Stimulated activated CD4-positive, alpha-beta T cell treated with anti-CD3 and anti-CD28 coated beads, Interleukin-12 subunit alpha, Interleukin-12 subunit beta, amount 100 ng/mL, for 4 hours (primary cell): ENCODE measurements at places on chromosomes 3 and 15.

DNA sequence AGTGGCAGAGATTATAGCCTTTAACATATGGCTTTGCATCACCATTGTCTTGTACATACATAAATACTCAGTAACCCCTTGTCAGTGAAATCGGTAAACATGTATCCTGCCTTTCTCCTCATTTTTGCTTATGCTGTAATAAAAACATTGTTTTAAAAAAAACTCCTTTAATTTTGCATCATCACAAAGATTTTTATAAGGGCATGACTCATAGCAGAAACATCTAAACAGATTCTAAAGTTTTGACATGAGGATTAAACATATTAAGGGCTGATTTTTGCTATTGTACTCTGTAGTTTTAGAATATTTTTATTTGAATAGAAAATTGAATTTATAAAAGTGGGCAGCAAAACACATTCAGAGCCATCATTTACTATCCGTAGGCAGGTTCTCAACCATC is 275.9 kb downstream of the ZIC4 start:
- no peak for DNase-seq

GRCh38 chr3:1348547-1348946 is 255.7 kb downstream of the CNTN6 start:
- DNase-seq = no peak

DNA sequence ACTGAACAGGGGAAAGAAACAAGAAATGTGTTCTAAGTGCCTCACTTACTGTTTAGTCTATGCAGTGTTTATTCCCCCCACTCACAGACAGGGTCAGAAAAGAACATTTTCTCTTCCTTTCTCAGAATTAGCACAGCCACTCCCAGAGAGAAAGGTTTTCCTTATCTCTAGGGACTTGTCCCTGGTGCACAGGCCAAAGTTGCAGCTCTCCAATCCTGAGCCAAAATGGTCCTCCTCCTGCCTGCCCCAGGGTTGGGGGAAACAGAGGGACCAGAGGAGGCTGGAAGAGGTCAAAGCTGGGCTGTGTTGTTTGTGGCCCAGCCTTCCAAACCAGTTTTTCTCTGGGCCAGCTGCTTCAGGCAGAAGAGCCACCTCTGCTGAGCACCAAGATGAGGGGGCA is 12.0 kb downstream of the RAB6B start:
- DNase-seq = no peak

- peak; percentile 17 for DNase-seq
These were observed 325 bp downstream of the ALCAM start for GRCh38 chr3:105367063-105367405.

GRCh38 chr15:60634815-60635214 is 155.9 kb upstream of the ICE2 start:
- no peak for DNase-seq

- no peak for DNase-seq
These were observed 129.7 kb upstream of the CDIN1 start for GRCh38 chr15:36449662-36450145.

GRCh38 chr15:30065025-30065801 is 17.5 kb upstream of the GOLGA8J start:
- DNase-seq = no peak

GRCh38 chr15:63918901-63919348 is 85.2 kb upstream of the HERC1 start:
- no peak for DNase-seq

DNA sequence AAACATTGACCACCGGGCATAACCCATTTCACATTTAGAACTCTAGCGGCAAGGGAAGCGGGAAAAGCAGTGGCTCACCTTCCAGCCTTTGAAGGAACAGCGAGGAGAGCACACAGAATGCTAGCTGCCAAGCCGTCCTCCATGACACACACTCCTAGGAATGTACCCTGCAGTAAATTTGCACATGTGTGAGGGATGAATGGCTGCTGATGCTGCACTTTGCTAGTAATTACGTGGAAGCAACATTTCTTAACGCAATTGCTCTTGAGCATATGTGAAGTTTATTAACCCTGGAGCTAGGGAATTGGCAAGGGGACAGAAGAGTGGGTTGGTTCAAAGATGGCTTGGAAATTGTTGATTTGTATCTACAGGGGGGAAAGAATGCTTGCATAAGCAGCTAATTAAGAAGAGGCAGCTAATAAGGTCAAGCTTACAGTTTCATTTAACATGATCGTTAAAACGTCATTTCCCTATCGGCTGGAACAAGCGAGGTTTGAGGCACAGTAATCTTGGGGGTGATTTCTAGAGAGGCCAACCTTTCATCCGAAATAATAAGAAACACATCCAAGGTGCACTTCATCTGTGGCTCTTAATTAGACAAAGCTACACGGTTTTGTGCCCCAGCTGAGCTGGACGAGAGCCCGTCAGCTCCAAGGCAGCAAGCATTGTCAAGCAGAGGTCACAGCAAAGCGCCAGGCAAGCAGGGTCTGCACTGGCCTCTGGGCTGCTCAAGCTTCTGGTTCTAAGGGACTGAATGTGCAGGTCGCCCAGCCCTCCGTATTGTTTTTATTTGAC is 123.4 kb downstream of the CHSY1 start:
- DNase-seq = no peak

- no peak for DNase-seq
These were observed 267 bp upstream of the CFAP92 start for GRCh38 chr3:128994173-128994512.

GRCh38 chr3:101591071-101591470 is 17.1 kb downstream of the PCNP start:
- DNase-seq = no peak

GRCh38 chr3:110199588-110199943 is 862.2 kb upstream of the DPPA4 start:
- DNase-seq = no peak

GRCh38 chr3:111373861-111374260 is 168.1 kb upstream of the CD96 start:
- no peak for DNase-seq

GRCh38 chr3:52798376-52798977 is 3.9 kb downstream of the ITIH3 start:
- no peak for DNase-seq

DNA sequence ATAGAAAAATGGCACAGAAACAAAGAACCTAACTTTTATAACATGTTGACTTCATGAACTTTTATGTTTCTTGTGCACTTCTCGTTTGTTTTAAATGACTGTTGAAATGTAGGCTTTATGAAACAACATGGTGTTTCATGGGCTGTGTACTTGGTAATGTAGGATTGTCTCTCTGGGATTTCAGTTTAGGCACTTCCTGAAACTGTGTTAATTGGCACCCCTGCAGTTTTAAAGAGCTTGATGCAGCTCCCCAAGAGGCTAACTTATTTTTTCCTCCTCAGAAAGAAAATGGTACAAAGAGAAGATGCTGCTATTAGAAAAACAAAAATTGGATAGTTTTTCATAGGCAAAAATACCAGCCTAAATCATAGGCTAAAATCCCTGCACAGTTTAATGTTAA is 239.2 kb downstream of the GRM7 start:
- DNase-seq = no peak
